ENCODE measurements at places on chromosomes 12 and 14.

- DNase-seq, result no peak
Measured at GRCh38 chr12:27998170-27998569, 25.6 kb upstream of the PTHLH start.

- no peak for DNase-seq
Measured at GRCh38 chr14:84777356-84777755, 752.6 kb upstream of the FLRT2 start.

GRCh38 chr14:101217080-101217463, 313.6 kb upstream of the RTL1 start:
- peak; percentile 45 for DNase-seq

GRCh38 chr12:6416596-6416995, 28.2 kb upstream of the CD27 start:
- DNase-seq, result no peak

DNA sequence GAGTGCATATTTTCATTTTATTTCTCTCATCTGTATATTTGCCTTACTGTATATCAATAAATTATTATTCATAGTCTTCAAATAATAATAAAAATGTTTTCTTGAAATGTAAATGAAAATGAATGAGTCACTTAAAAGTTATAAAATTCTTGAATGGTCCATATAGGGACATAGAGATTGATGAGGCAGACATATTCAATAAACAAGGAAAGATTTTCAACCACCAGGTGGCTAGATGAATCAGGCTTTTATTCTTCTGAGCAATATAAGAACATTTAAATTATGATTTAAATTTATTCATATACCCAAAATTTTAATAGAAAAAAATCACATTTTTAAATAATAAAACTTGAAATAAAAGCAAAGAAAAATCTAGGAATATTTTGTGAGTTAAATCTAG, 249.5 kb downstream of the ACSS3 start:
- no peak for DNase-seq

GRCh38 chr12:132493482-132494178, 3.7 kb downstream of the FBRSL1 start:
- no peak for DNase-seq

- no peak for DNase-seq
Measured at GRCh38 chr12:64571411-64571810, 38.9 kb upstream of the RASSF3 start.

GRCh38 chr12:690466-690865, 27.2 kb upstream of the NINJ2 start:
- DNase-seq, result no peak

GRCh38 chr12:111313833-111314259, 55.0 kb downstream of the PHETA1 start:
- peak; percentile 91 for DNase-seq

DNA sequence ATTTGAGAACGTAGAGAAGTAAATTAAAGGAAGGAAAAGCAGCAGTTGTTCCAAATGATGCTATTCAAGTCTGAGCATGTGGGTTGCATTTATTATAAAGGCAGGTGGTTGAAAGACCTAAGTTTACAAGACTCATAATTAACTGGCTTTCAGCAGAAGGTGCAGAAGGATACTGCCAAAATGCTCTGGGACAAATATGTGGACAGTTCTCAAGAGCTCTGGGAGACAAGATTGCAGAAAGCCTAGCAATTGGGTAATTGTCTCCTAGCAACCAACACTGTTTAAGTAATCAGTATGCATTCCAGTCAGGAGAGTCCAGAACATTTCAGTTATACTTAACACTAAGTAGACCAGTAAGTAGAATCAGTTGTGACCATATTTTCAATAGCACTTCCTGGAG, 131.5 kb downstream of the GPR135 start:
- DNase-seq, result no peak

DNA sequence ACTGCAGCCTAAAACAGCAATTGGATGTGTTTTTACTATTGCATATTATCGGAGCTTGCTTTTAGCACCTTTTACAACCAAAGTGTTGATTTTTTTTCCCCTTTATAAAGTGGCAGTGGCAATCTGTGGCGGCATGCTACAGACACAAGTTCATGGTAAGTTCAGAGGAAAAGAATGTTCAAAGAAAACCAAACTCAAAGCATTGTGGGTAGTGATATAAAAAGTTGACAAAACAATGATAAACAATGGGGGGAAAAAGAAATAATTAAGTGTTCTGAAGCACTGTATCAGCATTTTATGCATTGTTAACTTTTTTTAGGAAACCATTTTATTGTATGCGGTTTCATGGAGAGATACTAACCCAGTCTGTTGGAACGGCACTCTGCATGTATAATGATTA, 492.0 kb upstream of the SOX5 start:
- DNase-seq, result no peak

DNA sequence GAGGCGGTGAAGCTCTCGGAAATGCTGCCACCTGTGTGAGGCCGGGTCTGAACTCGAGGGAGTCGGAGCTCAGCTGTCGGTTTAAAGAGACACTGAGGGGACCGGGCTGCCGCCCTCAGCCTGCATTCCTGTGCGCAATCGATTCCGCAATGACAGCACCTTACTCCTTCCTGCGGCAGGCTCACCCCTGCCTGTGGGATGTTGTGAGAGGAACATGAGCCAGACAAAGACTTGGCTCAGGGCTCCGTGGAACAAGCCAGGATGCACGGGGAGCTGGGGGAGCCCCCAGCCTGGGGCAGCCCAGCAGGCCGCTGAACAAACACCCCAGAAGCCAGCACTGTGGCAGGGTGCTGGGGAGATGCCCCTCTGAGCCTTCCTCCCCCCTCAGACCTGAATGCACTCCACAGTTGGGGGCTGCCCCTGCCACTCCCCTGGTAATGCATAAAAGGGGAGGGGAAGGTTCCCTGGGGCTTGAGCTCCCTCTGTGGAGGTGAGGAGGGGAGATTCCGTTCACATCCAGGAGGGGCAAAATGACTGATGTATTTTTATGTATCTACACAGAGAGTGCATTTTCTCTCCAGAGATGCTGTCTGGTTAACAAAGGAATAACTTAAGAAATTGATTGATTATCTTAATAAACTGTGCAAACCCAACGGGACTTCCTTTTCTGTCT, 20.6 kb downstream of the RFLNA start:
- DNase-seq, result no peak

- DNase-seq, result no peak
Measured at GRCh38 chr14:31071151-31071550, 45.0 kb upstream of the STRN3 start.

- DNase-seq, result no peak
Measured at GRCh38 chr12:115880238-115880637, 397.3 kb downstream of the MED13L start.

DNA sequence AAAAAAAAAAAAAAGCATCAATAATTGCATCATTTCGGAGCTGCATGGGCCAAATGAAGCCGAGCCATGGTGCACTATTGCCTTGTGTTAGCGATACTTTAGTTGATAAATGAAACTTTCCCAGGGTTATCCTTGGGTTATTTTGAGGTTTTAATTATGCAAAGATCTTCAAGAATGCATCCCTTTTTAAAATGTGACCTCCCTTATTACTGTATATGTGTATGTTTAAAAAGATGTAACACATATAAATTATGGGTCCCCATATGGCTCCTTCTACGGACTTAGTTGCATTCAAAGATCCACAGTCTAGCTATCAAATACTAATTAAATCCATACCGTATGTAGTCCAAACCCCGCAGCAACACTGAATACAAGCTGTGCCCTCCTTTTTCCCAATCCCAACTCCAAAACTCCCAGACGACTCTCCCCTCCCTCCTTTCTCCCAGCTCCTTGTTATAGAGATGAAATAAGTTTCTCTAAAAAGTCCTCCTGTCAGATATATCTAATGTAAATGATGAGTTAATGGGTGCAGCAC, 129.3 kb upstream of the MAP1LC3B2 start:
- no peak for DNase-seq

DNA sequence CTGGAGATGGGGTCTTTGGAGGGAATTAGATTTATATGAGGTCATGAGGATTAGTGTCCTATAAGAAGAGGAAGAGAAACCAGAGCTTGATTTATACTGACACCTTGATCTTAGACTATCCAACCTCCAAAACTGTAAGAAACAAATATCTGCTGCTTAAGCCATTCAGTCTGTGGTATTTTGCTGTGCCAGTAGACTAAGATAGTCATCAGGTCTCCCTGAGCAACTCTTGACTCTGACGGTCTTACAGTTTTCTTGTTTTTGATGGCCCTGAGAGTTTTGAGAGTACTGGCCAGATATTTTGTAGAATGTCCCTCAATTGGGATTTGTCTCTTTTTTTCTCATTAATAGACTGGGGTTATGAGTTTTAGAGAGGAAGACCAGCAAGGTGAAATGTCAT, 51.7 kb downstream of the TSHR start:
- DNase-seq, result no peak

DNA sequence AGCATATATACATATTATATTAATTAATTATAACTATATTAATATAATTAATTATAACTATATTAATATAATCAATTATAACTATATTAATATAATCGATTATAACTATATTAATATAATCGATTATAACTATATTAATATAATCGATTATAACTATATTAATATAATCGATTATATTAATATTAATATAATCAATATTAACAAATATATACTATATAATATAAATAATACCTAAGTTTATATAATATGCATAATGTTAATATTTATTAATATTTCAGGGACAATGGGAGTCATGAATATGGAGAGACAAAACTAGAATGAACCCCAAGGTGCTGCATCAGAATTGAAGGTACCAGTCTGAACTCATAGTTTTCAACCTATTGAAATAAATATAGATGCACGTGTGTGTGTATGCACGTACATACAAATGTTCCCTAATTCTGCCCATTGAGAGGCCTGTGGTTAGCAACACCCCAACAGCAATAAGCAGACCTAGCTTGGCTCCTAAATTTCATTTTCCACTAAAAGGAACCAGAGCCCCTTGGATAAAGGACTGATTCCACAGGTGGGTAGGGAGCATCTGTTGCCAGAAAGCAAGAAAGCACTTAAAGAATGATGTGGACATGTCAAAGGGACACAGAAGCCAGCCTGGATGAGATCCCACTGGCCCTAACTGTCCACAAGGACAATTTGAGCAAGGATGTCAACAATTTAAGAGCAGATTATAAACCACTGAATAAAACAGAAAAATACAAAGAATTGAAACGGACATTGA, 21.3 kb downstream of the SSH1 start:
- DNase-seq, result no peak

DNA sequence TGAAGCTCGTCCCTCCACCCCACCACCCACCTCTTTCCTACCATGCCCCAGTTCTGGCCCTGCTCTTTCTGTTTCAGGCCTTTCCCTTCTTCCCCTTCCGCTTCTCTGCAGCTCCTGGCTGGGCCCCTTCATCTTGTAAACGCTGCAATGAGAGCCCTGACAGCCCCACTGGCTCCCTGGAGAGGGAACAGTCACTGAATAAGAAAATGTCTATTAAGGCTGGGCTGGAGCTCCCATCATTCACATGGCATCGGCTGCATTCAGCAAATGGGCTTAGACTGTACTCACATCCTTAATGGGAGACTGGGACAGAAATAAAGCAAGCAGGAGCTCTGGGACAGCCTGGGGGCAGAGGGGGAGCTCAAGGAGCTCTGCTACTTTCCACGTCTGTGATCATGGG, 45.2 kb upstream of the TUNAR start:
- peak; percentile 41 for DNase-seq

DNA sequence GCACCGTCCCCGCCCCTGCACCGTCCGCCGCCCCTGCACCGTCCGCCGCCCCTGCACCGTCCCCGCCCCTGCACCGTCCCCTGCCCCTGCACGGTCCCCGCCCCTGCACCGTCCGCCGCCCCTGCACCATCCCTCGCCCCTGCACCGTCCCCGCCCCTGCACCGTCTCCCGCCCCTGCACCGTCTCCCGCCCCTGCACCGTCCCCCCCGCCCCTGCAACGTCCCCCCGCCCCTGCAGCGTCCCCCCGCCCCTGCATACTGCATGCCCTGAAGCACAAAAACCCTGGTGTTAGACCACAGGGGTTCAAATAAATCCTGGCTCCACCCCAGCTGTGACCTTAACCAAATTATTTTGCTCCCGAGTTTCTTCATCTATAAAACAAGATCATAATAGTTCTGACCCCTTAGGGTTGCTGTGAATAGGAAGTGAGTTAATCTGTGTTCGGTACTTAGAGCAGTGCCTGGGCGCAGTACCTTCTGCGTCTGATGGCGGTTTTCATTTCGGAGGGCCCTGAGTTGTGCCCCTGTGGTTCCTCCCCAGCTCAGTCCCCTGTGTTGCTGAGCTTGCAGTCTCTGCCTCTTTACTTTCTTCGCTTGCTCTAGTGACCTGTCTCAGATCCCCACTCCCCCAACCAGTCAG, 38.1 kb downstream of the ESRRB start:
- no peak for DNase-seq

GRCh38 chr12:114477989-114478395, 72.0 kb upstream of the TBX5 start:
- DNase-seq, result no peak

DNA sequence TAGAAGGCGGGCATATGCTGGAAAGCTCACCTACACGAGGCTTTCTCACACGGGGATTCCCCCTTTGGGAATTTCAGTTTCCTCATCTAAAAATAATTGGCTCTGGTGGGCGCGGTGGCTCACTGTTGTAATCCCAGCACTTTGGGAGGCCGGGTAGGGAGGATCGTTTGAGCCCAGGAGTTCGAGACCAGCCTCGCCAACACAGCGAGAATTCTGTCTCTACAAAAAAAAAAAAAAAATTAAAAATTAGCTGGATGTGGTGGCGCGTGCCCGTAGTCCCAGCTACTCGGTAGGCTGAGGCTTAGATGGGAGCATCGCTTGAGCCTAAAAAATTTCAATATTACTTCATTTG, 400 bp upstream of the NDUFA12 start:
- DNase-seq, result no peak

DNA sequence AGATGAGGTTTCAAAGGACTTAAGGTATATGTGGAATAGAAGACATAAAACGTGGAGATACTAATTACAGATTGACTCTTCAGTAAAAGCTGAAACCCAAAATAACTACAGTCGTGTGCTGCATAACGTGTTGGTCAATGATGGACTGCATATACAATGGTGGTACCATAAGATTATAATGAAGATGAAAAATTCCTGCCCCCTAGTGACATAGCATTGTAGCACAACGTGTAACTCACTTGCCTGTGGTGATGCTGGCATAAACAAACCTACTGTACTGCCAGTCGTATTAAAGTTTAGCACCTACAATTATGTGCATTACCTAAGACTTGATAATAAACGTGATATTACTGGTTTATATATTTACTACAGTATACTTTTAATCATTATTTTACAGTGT, 150.3 kb downstream of the LRRK2 start:
- DNase-seq, result no peak

DNA sequence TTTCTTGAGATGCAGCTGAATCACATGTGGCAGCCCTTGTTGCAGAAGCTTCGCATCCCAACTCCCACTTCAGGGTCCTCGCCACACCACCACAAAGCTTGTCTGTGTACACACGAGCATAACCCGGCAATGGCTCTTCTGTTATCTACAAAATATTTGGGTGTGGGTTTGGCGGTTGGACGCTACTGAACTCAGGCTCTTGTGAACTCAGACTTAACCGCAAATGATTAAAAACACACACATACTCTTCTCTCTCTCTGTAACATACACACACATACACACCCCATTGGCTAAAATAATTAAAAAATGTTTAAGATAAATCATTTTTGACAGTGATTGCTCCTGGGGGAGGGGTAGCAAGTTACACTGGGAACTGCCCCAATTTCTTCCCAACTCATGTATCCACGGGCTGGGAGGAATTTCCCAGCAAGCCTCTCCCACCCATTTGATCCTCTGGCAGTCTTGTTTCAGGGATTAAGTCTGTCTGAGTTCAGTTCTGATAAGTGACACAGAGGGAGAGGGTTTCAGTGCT, 63.7 kb upstream of the MANSC4 start:
- no peak for DNase-seq
